Pulmonary artery endothelial cell (primary cell): ENCODE measurements at places on chromosomes 7 and 10. TPM values are rescaled to one million over a fixed set of nuclear protein-coding genes. Genes with fewer than 3 reads are reported as not detected.

The GLI3 gene
- total RNA-seq = 2.3 and 3.8 TPM in 2 replicates

The IL2RA gene
- not detected in 2 replicates for total RNA-seq

The LRRC17 gene
- total RNA-seq = 12.7 and 24.5 TPM in 2 replicates

GRCh38 chr7:52249741-52250140, 785.7 kb upstream of the POM121L12 start:
- no peak for DNase-seq

DNA sequence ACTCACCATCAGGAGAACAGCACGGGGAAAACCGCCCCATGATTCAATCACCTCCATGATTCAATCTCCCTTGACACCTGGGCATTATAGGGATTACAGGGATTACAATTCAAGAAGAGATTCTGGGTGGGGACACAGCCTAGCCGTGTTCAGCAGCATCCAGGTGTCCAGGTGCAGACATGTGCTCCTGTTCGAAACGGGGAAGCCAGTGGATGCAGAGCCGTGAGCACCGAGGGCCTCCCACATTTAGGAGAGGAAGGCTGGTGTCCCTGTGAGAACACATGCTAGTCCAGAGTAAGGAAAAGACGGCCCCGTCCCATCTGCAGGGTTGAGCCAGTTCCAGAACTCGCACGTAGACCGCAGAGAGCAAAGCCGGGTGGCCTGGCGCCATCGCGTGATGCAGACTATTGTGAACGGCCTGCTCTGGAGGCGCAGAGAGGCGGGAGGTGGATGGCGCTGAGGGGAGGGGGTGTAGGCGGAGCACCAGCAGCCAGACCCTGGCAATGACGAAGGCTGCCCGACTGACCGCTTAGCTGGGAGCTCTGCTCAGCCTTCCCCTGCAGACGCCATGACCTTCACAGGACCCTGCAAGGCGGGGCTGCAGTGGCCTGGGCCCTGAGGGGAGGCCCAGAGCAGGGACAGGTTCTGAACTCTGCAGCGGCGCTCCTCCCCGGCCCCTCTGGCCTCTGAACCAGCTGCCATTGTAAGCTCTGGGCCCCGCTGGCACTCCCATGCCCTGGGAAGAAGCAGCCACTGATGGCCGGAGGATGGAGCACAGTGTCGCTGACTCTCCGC, 141.6 kb upstream of the TCERG1L start:
- DNase-seq = no peak

GRCh38 chr10:11224792-11225416, 207.2 kb downstream of the CELF2 start:
- no peak for DNase-seq
